Right cardiac atrium (tissue), 5 donors: ENCODE measurements at places on chromosomes 4 and X. TPM values are rescaled to one million over a fixed set of nuclear protein-coding genes. Genes with fewer than 3 reads are reported as not detected.

DNA sequence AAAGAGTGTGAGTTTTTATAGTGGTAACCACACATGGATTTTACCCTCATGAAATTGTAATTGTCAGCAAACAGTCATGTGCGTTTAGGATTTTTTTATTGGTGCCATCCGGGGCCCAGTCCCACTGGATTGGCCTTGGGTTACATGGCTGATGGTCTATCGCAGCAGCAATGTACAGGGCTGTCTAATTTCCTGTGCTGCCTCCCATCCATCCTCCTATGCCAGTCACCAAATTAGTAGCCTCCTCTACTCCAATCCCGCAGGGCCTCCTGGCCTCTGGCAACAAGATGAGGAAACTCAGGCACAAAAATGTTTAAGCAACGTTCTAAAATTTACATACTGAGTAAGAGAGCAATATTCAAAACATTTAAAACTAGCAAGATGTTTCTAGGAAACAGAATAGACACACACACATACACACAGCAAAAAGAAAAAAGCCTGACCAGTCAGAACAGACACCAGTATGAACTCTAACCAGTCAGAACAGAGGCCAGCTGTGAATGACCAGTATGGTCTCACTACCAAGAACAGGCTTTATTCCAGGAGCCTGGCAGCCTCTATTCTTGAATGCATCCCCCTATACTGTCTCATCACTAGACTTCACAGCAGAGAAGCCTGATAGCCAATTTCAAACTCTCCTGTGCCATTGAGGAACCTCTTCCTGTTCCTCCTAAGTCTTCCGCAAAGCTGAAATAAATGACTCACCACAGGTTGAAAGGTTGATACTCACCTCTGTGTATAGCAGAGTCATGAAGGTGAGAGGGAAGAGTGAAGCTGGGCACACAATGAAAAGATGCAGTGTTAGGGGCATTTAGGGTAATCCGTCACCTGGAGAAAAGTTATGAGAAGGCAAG, 42.6 kb downstream of the CHRNA9 start:
- no peak for DNase-seq

DNA sequence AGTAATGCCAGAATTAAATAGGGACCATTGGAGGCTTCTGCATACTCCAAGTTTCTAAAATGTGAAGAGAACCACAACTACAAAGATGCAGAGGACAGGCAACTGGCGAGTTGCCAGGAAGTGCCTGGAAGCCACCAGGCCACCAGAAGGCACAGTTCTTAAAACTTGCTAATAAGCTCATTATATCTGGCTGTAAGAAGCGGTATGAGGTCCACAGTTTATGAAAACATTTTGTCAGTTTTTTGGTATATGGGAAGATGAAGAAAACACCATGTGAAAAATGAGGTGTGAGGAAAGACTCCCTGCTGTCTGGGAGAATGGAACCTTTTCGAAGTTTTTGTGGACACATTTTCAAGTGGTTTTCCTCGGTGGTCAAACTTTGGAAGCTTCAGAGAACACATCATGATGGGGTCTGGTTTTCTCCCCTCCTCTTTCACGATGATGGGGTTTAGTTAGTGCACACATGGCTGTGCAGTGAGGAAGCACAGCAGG, 202.7 kb downstream of the NR3C2 start:
- DNase-seq = peak; percentile 49

The IL2 gene
- total RNA-seq = not detected

DNA sequence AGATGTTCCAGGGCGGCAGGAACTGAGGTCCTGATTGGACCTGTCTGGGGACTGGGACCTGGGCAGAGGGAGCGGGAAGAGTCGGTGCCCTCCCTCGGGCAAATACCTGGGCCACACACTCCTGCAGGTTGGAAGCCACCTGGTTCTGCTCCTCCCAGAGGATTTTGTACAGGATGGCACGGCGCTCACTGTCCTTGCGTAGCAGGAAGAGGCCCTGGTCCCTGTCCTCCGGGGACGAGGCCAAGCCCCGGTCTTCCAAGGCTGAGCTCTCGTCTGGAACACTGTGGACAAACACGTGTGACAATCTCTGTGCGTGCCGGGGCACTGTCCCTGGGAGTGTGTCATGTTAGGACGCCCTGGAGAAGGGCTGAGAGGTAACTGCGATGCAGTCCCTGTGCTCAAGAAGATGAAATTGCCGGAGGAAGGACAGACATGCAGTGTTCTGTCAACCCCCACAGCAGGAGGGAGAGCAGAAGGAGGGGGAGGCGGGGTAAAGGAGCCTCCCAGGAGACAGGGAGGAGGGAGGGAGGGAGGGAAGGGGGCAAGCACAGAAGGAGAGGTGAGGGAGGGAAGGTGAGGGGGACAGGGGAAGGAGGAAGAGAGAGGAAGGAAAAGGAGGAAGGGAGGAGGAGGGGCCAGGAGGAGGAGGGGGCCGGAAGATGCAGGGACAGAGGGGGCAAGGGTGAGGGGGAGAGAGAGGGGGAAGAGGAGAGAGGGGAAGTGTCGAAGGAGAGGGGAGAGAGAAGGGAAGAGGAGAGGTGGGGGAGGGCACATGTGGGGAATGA, 29.0 kb downstream of the PDHA1 start:
- DNase-seq = peak; percentile 42

The ZNF595 gene
- 9.1 TPM for total RNA-seq

- DNase-seq = no peak
Observed at GRCh38 chr4:184728858-184729257, 5.0 kb downstream of the CENPU start.

The REELD1 gene
- total RNA-seq = not detected

DNA sequence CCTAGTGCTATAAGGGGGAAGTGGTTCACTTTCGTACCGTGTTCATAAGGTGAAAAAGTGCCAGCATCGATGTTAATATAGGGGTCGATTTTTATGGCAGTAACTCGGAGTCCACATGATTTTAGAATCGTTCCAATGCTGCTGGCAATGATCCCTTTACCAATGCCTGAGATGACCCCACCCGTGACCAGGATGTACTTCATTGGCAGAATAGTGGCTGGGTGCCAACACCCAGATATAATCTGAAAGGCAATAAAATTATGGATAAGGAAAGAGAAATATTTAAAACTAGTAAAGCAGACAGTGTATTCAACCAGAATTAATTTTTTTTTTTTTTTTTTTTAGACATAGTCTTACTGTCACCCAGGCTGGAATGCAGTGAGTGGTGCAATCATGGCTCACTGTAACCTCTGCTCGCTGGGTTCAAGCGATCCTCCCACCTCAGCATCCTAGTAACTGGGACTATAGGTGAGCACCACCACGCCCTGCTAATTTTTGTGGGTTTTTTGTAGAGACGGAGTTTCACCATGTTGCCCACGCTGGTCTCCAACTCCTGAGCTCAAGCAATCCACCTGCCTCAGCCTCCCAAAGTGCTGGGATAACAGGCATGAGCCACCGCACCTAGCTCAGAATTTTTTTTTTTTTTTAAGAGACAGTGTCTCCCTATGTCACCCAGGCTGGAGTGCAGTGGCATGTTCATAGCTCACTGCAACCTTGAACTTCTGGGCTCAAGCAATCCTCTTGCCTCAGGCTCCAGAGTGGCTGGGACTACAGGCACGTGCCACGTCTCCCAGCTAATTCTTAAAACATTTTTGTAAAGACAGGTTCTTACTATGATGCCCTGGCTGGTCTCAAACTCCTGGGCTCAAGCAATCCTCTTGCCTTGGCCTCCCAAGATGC, 9.5 kb downstream of the CTPS2 start:
- DNase-seq = no peak

The ASB5 gene
- total RNA-seq = 3.6 TPM

The F8 gene
- total RNA-seq = 70.5 TPM

The RIBC1 gene
- total RNA-seq = 1.8 TPM

- DNase-seq = peak; percentile 34
Observed at GRCh38 chrX:125203737-125204578, 115.7 kb upstream of the TEX13C start.

The RBMX2 gene
- 14.6 TPM for total RNA-seq

The CNGA1 gene
- total RNA-seq = 0.42 TPM
